Activated CD4-positive, alpha-beta T cell treated with anti-CD3 and anti-CD28 coated beads, Interleukin-2, amount 10 ng/mL, durations not matched to agents 7 days and 5 days (primary cell): ENCODE measurements at places on chromosomes 2 and 18.

DNA sequence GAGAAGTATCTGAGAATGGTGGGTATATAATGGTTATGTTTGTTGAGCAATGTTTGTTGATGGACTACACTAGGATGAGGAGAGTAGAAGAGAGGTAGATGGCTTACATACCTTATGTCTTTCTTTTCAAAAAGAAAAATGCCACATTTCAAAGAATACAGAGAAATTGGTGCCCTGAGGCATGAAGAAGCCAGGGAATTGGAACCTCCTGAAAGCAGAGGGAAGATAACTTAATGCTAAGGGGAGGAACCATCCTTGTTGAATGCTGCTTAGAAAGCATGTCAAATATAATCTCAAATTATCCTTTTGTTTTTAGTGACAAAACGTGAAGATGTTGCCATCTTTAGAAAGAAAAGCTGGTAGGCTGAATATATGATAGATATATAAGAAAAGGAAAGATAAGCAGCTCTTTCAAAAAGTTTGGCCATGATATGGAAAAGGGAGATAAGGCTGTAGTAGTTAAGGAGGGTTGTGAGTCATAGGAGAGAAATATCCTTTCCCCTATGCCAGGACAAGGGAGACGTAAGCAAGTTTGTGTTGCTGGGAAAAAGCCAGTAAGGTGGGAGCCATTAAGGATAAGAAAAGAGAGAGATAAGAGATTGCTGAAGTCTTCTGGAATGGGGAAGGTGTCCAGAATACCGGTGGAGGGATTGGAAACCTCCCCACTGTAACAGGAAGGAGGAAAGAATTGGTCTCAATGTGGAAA, 66.3 kb downstream of the SCN2A start:
- no peak for DNase-seq

- DNase-seq: peak; percentile 94
Observed at GRCh38 chr2:85551698-85552678, 9.3 kb downstream of the GGCX start.

DNA sequence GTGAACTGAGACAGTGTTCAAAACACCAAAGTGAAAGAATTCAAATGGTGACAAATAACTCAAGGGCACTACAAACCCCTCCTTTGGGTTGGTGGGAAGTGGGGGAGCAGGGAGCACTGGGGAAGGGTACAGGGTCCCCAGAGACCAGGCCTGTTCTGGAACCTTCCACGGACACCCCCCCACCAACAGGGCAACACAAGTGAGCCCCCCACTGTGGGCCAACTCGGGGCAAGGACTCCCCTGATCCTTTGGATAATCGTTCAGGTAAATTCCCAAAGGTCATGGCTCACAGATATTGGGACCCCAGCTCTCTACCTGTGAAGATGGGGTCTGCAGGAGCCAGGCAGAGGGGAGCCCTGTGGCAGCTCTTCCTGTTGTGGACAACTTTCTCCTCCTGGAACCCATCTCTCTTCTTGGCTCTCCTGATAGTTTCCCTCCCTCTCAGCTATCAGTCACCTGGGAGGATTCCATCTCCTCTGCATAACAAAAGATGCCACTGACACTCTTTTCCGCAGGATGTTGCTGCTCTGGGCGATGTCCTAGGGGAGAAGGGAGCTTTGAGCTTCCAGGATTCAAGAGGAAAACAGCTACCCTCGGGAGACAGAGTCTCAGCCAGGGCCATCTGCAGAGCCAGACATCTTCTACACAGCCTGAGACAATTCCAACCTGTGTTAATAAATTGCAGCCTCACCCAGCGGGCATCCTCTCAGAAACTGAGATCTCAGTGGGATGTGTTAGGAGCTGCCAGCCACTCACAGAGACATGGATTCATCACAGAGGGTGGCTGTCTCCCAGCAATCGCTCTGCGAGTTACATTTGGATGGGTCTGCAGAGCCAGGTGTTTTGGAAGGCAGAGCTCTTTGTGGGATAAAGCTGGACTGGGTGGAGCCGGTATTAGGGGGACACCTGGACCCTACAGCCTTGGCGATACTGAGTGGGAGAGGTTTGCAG, 35.4 kb downstream of the MBP start:
- DNase-seq: no peak

DNA sequence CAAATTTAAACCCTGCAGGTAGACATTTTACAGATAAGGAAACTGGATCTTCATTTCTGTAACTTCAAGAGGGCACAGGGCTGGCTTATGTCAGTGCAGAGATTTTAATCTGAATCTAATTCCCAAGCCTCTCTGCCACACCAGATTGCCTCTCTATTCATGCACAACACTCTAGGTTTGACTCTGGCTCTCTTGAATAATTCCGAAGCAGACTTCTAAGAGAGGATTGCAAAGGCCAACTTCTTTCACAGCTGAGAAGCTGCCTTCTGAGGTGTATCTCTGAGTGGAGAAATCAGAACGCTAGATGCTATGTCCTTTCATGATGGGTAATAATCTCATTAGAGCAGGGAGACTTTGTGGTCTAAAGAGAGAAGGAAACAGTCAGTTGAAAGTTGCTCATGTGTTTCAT, 20.1 kb upstream of the MGAT5 start:
- DNase-seq: no peak

DNA sequence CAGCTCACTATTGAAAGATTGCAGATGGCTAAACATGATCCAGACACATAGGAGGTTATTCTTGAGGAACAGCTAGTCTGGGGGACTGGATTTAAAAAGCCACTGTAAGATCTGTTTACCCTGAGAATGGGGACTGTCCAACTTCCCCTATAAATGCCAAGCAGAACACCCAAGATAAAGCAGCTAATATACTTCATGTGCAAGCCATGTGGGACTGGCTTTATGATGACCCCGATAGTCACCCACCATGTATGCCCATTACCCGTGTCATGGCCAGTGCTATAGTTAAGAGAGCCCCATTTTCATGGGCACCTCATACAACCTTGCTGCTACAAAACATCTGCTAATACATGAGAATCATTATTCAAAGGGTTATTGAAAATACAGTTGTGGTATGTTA, 16.0 kb downstream of the YPEL5 start:
- DNase-seq: no peak

DNA sequence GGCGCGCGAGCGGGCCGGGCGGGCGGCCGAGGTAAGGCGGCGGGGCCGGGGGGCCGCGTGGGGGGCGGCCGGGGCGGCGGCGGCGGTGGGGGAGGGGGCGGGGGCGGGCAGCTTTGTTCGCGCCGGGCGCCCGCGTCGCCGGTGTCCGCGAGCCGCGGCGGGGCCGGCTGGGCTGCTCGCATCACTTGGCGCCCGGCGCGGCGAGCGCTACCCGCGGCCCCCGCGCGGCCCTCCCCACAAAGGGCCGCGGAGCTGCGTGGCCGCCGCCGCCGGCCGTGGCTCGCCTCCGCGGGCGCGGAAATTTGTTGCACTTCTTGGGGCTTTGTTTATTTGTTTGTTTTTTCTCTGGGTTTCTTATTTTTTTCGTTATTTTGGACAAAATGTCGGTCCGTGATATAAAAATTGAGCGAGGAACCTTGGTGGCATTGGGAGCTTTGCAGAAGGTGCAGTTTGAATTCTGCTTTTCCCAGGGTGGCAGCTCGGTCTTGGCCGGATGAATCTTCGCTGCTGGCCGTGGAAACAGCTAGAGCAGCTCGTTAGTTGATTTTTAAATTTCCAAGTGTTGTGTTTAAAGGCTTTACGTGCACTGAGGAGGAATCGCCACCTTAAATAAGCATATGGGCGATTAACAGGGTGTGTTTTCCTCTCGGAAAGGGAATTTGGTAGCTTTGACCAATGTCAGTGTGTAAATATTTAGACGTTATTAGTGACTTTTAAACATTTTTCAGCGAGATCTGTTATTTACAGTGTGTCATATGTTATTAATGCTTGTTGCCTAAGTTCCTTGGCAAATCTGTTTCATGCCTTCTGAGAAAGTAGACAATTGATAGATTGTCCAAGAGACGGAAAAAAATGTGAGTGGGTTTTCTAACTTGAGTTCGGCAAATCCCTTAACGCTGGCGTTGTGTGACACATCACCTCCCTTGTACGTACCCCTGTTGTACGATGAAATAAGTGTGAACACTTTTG, 822 bp downstream of the UBE2E3 start:
- DNase-seq: peak; percentile 22

- no peak for DNase-seq
Observed at GRCh38 chr2:118292991-118293390, 204.7 kb downstream of the INSIG2 start.

DNA sequence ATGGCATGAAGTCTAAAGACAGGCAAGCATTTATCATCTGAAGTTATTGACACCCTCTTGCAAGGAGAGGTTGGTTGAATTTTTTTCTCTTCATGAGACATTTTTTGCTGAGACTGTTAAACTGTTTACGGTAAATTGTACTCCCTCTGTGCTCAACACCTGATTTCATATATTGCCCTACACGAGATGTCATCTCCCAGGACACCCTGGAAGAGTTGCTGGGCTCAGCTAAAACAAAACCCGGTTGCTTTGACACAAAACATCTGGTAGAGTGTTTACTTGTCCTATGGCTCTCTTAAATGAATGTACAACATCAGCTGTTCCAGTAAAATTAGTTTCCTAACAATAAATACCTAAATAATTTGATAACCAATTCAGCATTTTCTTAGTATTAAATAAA, 533.8 kb downstream of the SOCS6 start:
- DNase-seq: no peak

GRCh38 chr2:173386021-173386737, 31.5 kb downstream of the CDCA7 start:
- no peak for DNase-seq

DNA sequence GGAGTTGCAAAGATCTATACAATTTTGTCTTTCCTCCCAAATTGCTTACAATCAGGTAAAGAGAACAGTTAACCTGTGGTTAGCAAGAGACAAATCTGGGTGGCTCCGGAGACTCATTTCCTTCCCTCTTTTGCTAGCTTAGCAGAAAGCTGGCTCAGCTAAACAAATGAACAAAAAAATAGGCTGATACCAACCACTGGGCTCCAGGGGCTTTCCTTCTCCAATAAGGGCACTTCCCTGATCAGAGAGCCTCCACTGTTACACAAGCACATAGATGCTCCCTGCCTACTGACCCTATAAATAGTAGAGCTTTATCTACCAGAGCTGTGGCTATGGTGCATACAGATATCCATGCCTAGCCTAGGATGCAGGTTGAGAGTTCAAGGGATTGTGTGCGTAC, 90.1 kb upstream of the ARL5A start:
- DNase-seq: no peak

DNA sequence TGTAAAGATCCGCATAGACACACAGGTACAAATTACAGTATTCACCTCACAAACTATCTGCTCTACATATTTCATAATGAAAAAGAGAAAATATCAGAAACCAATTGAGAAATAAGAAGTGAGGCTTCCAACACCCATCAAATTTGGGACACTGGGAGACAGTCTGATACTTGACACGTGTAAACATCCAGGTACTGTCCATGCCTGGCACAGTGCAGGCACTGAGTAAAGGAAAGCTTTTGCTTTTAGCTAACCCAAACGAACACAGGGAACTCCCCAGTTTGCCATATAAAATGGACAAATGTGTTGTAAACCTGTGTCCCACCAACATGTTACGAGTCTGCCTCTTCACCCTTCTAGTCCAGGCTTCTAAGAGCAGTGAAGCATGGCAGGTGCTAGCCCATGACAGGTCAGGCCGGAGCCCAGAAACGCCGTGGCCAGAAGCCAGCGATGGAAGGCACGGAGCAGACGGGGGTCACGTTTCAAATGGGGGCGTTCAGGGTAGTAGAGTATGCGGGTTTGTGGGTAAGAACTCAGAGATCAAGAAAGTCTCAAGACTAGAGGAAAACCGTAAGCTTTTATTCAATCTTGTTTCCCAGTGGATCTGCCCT, 27.0 kb downstream of the CDH2 start:
- DNase-seq: no peak

GRCh38 chr18:2948038-2948437, 64.9 kb downstream of the LPIN2 start:
- no peak for DNase-seq

DNA sequence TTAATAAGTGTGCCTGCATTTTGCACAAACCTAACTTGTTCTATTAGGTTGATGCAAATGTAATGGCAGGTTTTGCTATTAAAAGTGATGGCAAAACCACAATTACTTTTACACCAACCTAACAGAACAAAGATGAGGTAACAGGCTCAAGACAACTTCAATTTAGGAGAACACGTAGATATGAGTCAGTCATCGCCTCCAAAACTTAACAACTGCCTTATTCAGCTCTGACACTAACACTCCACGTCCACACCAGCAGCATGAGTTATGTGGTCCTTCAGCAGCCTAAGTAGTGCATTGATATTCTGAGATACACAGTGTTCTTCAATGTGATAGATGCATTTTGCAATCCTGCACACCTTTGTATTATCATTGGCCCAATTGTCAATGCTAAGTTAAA, 1175.1 kb upstream of the ACVR2A start:
- no peak for DNase-seq

DNA sequence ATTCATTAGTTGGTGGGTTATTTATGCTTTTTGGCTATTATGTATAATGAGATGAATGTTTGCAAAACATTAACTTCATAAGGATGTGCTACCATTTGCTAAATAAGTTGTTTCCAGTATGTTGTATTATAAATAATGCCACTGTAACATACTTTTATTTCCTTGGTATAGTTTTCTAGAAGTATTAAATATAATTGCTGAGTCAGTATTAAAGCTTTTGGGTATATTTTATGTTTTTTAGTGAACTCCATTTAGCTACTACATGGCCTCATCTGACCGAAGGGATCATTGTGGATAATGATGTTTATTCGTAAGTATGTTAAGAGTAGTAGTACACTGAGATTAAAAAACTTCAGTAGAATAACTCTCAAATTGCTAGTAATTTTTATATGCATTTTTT, 73.8 kb downstream of the RAB3GAP1 start:
- no peak for DNase-seq

GRCh38 chr2:208136716-208137094, 7.1 kb upstream of the CRYGC start:
- no peak for DNase-seq

DNA sequence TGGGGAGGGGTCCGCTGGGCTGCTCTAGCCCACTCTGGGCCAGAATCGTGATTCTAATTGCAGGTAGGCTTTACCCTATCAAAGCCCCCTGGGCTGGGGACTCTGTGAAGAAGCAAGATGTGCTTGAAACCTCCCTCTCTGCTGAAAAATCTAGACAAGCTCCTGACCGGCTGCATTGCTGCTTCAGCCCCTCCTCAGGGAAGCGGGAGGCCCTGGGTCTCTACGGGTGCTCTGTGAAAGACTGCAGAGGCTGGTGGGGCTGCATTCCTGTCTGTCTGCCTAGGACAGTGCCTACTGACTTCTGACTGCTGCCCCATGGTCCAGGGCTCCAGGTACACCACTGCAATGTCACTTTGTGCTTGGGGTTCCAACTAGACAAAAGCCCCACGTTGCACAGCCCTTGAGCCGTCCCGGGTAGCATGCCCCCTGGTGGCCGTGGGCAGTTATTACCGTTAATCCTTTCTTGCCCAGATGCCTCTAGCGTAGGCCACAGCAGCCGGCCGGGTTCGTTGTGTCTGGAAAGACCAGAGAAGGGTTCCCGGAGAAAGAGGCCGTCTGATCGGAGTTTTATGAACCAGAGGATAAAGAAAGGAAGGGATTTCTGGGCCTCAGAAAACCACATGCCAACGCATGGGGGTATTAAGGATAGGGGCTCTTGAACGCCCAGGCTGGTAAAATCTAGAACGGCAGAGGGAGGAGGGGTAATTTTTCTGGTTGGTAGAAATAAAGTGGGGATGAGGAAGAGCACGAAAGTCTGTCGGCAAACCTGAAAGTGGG, 15.9 kb upstream of the C1QL2 start:
- DNase-seq: peak; percentile 57
